ENCODE measurements at places on chromosomes 5 and 9.

- no peak for DNase-seq
Observed at GRCh38 chr9:134533850-134534588, 107.6 kb upstream of the COL5A1 start.

- no peak for DNase-seq
Observed at GRCh38 chr9:96150324-96151227, 151.4 kb downstream of the HSD17B3 start.

DNA sequence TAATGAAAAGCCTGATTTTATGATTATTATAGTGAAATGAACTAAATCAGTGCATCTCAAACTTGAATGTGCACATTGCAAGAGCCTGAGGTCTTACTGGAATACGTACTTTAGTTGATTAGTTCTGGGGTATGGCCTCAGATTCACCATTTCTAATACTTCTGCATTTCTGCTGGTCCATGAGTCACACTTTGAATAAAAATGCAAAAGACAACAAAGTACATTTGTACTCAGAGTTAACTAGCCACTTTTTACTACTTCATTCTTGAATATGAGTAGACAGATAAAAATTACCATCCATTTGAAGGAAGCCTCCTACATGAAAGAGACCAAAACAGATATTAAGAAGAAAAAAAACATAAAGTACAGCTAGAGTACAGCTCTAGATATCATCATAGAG is 27.1 kb upstream of the PRR16 start:
- no peak for DNase-seq

DNA sequence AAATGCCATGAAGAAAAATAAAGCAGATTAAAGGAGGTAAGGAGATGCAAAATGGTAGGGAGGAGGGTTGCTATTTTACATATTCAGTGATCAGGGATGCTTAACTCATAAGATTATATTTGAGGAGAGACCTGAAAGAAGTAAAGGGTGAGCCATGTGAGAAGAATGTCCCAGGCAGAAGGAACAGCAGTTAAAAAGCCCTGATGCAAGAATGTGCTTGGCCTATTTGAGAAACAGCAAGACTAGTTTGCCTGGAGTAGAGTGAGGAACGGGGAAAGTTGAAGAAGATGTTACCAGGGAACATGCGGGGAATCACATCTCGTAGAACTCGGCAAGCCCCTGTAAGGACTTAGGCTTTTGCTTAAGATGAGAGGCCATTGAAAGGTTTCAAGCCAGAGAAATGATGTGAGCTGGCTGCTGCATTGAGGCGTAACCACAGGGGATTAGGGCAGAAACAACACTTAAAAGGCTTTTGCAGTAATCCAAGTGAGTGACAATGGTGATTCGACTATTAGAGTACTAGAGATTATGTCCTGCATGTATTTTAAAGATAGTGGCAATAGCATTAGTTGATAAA is 198.7 kb downstream of the VPS13A start:
- no peak for DNase-seq

DNA sequence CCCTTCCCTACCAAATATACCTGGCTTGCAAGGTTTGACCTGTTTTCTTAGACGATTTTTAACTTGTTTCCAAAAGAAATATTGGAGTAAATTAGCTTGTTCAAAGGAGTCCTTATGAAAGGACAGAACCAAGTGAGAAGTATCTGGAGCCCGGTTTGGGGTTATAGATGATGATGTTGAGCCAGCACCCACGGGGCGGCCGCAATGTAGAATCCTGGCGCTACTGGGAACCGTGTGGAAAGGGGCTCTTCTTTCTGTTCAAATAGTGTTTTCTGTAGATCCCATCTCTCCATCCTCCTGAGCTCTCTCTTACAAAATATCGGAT is 517 bp upstream of the EXOSC2 start:
- no peak for DNase-seq

DNA sequence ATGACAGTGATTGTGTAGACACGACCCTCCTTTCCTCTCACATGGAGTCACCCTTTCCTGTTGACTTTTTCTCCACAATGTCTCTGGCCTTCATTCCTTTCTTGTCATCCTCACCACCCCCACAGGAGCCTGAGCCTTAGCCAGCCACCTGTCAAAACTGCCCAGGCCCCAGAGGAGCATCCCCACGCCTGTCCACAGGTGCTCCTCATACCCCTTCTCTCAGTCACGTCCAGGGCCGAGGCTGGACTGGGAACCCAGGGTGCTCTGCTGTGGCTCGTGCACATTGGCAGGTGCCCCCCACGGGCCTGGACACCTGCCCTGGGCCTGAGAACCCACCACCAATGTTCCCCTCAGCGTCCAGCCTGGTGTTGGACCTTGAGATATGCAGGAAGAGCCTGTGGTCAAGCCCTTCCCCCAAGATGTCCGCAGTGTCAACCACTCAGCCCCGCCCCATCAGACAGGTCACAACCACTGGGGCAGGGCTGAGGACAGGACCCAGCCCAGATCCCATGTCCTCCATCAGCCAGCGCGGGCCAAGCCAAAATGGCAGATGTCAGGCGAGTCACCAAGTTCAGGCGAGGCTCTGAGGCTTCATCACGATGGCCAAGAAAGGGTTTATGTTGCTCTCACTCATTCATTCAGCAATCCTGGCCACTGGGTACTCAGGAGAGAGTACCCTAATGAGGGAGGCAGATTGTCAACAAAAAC is 65.8 kb upstream of the STXBP1 start:
- DNase-seq = no peak

DNA sequence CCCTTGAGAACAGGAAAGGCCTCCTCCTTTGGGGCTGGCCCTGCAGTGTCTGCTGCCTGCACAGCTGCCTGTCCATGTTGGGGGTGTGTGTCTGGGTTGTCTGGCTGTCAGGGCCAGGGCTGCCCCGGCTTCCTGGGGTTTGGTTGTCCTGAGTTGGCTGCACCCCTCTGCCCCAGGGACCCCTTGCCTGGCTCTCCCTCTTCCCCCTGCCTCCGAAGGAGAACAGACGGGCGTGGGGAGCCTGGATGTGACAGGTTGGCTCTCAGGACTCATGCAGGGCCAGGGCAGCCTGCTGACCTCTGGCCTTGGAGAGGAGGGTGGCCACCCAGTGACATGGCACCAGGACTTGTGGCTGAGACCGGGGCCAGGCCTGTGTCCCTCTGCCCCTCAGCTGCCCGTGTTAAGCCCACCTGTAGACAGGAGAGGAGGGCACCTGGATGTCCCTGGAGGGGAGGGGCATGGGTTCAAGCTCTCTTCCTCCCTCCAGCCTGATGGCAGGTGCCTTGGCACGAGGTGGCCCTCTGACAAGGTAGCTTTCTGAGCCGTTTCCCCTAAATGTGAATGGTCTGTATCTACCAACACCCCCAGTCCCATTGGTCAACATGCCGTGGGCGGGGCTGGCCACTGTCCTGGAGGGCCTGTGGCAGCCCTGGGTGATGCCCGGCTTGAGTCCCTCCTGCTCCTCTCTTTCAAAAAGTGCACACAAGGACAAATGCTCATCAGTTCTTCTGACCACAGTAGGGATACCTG is 34.9 kb downstream of the WNK2 start:
- no peak for DNase-seq

DNA sequence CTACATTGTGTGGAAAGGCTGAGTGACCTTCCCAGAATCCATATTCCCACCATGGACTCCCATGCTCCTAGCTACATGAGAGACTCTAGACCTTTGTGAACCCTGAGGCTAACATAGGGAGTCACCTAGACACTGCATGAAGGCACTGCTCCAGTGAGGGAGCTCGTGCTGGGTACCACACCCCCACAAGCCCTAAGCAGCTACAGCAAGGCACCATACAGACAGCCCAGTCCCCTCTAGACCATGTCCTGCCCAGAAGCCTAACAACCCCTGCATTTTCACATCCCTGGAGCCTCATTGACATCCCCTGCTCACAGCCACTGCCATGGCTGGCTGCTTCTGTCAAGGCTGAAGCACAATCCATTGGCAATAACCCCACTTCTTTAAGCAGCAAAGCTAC is 176.5 kb upstream of the CTNND2 start:
- DNase-seq = no peak

GRCh38 chr5:126046846-126047571 is 376.2 kb upstream of the GRAMD2B start:
- DNase-seq = peak; percentile 5

- no peak for DNase-seq
Observed at GRCh38 chr5:165837286-165837685, 2331.9 kb downstream of the MAT2B start.

GRCh38 chr9:35962126-35962906 is 4.4 kb upstream of the OR2S2 start:
- DNase-seq = no peak

- no peak for DNase-seq
Observed at GRCh38 chr9:106025453-106025852, 331.1 kb downstream of the TMEM38B start.

GRCh38 chr9:69976152-69976551 is 67.5 kb upstream of the MAMDC2 start:
- DNase-seq = no peak

DNA sequence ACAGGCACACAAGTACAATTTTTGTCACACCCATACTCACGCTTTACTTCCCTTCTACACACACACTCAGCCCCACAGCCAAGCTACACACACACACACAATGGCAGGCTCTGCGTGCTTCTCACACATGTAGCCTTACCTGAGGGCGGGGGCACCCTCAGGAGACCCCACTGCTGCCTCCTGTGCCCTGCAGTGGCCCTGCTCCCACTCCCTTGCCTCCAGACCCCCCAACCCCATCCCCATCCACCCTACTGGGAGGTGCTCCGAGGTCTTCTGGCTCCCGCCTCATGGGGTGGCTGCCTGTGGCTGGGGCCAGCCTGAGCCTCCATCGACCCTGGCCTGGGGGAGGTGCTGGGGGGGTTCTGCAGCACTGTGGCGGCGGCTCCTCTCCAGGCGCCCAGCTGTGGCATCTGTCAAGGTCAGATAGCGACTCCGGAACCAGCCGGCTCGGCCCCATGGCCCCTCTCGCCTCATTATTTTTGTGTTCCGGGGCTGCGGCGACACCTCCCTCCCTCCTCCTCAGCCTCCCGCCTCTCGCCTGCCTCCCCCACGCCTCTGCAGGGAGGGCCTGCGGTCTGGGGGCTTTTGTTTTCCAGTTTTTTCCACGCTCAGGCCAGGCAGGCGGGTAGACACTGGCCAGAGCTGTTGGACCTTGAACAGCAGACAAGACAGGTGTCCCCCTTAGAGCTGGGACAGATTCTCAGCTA is 21.7 kb downstream of the CXXC5 start:
- no peak for DNase-seq

DNA sequence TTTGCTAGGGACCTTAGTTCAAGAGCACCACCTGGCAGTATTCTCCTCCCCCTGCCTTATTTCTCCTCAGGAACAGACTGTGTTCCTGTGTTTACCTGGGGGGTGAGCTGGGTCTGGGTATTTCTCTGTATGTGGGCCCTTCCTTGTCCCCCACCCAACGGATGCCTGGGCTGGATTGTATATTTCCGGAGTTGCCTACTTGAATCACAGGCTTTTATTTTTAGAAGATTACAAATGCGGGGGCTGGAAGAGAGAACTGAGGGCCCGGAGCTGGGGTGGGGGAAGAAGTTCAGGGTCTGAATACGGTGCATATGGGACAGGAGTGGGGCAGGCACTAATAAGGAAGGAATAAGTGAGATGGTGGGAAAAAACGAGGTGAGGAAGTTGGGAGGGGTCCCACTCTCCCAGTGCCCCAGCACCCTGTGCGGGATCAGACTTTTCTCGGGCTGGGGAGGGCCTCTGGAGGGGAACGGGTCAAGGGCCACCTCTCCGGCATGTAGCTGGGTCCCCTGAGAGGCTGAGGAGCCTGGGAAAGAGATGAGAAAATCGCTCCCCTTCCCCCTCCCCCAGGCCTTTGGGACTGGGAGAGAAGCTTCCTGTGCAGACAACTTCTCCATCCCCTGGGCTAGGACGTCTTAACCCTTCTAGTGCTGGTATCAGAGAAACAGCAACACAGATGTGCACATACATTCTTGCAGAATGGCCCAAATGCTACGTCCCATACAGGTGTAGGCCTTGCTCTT is 42.1 kb downstream of the PCDH1 start:
- no peak for DNase-seq

GRCh38 chr5:137282216-137282615 is 216.9 kb downstream of the SPOCK1 start:
- no peak for DNase-seq

GRCh38 chr5:75034137-75034739 is 18.1 kb downstream of the GCNT4 start:
- DNase-seq = no peak

DNA sequence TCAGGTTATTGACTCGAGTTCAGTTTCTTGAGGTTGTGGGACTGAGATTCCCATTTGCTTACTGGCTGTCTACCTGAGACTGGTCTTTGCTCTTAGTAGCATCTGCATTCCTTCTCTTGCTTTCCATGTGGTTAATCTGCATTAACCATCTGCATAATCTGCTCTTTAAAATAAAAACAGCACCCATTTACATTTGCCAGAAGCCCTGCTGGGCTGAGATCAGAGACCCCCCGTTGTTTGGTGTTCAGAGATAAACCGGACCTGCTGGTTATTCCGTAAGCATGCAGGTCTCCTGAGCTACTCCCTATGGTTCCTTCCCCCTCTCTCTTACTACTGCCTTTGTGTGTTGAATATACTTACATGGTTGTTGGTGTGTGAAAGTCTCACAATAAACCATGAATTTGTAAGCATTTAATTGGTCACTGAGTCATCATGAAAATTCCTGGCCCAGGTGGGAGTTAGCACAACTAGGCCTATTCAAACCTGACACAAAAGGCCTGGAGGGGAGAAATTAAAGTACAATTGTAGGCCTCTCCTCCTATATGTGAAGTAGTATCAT is 396.7 kb downstream of the MRPS30 start:
- DNase-seq = no peak

- no peak for DNase-seq
Observed at GRCh38 chr5:40410964-40411635, 268.6 kb upstream of the PTGER4 start.

DNA sequence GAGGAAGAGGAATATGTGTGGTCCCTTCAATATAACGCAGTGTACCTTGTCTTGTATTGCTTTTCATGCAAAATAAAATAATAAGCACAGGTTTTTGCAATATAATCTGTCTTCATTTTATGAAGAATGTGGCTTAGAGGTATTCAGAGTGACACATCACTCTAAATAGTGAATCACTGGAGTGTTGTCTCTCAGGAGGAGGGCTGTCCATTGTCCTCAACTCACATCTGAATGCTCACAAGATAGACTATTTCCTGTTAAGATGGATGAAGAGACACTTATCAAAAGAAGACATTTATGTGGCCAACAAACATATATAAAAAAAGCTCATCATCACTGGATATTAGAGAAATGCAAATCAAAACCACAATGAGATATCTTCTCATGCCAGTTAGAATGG is 1147.5 kb upstream of the C9orf72 start:
- no peak for DNase-seq

GRCh38 chr9:78278177-78278777 is 18.6 kb upstream of the PSAT1 start:
- no peak for DNase-seq
